ENCODE measurements at places on chromosomes 16 and 17.

GRCh38 chr17:82048571-82048971, 3.0 kb downstream of the RFNG start:
- DNase-seq: no peak

DNA sequence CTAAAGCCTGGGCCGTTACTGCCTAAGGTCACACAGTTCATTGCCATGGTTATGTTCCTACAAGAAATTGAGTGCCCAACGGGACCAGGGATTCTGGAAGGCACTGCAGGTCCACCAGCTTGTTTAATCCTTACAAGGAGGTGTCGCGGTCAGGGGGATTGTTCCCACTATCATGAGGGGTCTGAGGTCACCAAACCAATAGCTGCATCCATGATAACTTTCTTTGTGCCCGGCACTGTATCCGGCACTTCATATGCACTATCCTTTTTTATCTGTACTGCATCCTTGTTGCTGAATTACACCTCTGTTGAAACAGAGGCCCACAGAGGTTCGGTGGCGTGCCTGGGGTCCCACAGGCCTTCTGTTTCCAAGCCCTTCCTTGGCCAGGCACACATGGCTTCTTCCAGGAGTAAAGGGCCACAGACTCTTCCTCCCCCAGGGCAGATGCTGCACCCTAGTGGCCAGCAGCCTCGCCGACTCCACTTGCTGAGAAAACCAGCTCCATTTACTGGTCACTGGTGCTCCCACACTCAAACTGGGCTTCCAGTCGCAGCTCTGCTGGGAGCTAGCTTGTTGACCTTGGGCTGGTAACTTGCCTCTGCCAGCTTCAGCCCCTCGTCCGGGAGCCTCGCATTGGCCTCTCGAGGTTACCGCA, 82.0 kb upstream of the PLCG2 start:
- DNase-seq: peak; percentile 62

DNA sequence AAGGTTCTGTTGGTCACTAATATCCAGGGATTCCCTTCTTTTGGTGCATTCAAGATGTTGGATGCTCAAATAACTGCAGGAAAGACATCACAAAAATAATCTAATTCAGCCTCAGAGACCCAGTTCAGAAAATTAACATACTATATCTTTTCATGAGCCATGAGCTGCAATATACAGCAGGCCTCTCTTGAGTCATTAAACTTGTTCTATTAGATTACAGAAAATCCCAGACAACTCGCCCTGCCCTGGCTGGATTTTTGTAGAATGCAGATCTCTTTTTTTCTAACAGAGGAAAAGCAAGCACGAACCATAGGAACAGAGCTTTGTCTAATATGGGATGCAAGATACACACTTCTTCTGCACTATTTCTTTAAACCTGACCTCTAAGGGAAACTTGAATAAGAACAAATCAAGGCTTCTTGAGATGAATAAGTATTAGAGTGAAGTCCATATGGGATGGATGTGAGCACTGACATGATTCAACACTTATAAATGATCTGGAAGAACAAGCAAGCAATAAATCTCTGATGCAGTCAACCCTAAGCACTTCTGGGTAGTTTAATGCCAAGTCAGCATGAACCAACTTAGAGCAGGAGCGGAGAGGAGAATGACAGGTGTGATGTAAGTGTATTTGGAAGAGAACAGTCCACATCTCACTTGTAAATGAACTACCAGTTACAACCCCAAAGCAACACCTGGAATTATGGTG, 70.7 kb upstream of the GNAO1 start:
- DNase-seq: no peak

- no peak for DNase-seq
These were observed 3.2 kb upstream of the ARL6IP1 start for GRCh38 chr16:18804540-18804939.

- no peak for DNase-seq
These were observed 771.0 kb downstream of the KCNJ18 start for GRCh38 chr17:22463110-22463850.

DNA sequence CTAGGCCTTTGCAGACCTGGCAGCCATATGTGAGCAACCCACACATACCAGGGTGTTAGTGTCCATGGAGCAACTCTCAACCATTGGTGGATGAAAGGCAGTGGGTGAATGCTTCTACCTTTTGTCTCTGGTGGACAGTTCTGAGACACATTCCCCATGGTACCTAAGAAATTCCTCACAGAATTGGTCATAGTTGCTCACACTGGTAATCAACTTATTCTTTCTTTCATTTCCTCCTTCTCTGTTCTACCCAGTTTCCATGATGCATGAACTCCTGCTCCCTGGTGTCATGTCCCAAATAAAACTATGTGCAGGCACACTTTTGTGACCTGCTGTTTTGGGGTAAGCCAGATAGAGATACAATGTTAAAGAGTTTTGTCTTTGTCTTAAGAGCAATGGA, 33.2 kb upstream of the MPHOSPH6 start:
- DNase-seq: no peak

DNA sequence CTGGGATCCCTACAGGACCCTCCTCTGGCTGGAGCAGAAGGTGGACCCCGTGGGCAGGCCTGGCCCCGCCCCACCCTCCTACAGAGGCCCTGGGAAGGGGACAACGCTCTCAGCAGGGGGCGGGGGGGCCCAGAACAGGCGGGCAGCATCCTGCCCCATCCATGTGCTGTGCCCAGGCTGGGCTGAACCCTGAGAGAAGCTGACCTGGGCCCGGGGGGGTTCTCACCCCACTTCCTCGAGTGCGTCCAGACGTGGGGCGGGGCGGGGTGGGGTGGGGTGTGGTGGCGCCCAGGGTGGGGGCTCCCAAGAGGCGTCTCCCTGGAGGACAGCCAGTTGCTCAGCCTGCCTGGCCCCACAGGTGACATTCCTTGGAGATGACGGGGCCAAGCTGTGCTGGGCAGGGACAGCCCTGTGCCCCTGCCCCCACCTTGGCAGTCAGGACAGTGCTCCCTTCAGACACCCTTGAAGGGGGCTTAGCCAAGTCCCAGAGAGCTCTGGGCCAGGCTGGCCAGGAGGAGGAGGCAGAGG, 390 bp upstream of the UNC13D start:
- no peak for DNase-seq

Data from activated CD8-positive, alpha-beta T cell treated with anti-CD3 and anti-CD28 coated beads, Interleukin-2, amount 10 ng/mL, durations not matched to agents 7 days and 5 days (primary cell).